Right renal pelvis (tissue), 4 donors: ENCODE measurements at places on chromosomes 16 and 17. TPM values are rescaled to one million over a fixed set of nuclear protein-coding genes. Genes with fewer than 3 reads are reported as not detected.

DNA sequence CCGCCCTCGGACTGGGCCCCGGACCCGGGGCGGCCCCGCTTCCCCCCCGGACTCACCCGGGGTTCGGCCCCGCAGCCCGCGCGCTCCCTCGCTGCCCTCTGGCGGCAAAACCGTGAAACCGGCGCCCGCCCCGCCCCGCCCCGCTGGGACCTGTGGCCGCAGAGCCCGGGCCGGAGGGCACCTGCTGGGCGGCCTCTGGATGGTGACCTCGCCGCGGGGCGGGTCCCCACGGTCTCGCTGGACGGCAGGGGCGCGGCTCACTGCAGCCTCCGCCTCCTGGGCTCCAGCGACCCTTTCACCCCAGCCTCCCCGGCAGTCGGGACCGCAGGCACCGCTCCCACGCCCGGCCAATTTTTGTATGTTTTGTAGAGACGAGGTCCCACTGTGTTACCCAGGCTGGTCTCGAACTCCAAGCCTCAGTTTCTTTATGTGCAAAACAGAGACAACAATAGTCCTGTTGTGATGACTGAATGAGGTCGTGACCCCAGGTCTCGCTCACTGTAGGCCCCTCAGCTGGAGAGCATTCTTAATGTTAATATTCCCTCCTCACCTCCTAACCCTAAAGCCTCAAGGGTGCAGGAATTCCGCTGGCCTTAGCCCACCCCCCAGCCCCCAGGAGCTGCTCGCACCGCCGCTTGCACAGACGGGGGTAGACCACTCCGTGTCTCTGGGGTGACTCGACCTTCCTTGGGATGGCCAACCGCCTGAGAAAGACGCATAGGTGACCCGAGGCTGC, 33.7 kb upstream of the RPH3AL start:
- DNase-seq: no peak

DNA sequence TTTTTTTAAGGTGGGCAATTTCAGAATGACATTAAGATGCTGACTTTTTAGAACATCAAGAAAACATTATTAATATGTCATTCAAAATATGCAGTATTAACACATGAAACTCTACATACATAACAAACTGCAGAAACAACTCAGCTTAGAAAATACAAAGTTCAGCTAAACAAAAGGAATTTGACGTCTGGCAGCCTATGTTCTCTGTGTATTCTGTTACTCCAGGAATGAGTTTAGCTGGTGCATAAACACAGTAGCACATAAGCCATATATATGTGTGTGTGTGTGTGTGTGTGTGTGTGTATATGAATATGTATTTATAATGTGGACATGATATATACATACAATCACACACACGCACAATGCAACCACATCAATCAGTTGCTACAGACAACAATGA, 413.5 kb upstream of the PSMD7 start:
- DNase-seq: no peak

SLC16A11 gene
- 0.54 TPM for polyA plus RNA-seq

DNA sequence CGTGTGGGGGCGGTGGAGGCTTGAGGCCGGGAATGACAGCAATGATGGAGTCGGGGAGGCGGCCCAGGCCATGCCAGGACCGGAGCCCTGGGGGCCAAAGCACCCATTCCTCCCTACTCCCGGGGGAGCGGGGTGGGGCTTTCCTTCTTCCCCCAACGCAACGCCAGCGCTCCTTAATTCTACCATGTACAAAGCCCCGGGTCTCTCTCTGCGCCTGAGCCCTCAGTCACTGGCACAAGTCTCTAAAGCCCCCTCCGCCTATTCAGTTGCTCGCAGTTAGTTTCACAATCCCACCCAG, 245 bp upstream of the RNF227 start:
- DNase-seq: no peak

- DNase-seq: peak; percentile 76
These were observed at the start of gene MLST8 for GRCh38 chr16:2205104-2205966. TSS of gene MLST8 (plus strand) at chr16:2205454. CDS start at chr16:2206086, 632 bp downstream.

DNA sequence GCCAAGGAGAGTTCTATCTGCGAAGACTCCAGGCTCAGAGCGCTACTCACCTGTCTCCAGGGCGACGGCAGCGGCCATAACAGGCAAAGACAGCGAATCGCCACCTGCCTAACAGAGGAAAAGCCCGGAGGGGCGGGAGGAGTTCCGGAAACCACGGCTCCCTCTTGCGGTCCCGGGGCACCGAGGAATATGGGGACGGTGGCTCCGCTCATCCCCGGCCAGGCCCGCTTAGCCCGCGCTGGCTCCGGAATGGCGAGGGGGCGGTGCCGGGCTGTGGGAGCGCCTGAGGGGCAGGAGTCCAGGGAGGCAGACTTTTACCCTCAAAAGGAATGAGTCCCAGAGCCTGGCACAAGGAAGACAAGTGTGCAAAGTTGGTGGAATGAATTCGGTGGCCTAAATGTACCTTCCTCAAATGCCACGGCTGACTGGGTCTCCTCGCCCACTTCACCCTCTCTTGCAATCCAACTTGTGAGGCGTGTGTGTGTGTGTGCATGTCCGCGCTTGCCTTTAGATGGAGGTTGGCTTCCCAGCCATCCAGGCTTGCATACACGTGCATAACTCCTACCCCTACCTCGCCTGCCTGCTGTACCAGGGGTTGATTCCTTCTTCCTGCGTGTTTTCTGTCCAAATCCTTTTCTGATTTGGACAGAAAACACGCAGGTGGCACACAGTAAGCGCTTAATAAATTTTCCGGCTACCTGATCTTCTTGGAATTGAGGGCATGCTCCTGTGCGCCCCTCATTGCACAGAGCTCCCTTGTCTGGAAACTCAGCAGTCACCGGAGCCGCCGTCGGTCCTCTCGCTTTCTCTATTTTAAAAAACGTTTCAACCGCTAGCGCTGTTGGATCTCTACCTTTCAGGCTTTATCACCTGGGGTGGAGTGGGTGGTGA, 3.5 kb downstream of the C17orf100 start:
- DNase-seq: no peak

DNA sequence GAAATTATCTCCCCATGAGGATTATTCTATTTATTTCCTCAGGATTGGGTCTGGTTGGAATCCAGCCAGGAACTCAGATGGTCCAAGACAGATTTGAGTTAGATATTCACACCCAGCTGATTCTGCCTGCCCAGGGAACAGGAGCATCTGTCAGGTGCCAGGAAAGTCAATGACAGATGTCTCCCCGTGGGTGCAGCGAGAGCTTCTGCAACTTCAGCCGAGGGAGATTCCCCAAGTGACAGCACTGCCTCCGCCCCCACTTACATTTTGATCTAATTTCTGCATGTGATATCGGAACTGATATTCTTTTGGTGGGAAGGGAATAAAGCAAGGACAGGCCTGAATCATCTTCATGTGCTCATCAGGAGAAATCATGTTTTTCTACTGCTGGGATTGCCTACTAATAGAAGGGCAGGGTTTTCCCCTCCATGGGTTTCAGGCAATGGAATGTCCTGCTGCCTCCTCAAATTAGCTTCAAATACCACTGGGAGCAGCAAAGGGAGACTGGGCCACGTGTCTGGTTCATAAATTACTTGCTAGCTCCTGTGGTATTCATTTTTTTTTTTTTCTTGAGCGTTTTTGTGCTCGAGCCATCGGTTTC, 15.7 kb upstream of the DHX8 start:
- no peak for DNase-seq

- no peak for DNase-seq
These were observed 17.4 kb upstream of the INPP5K start for GRCh38 chr17:1533661-1534325.

QRICH2 gene
- 5.1 TPM for polyA plus RNA-seq

GINS2 gene
- polyA plus RNA-seq: 22.7 TPM

DNA sequence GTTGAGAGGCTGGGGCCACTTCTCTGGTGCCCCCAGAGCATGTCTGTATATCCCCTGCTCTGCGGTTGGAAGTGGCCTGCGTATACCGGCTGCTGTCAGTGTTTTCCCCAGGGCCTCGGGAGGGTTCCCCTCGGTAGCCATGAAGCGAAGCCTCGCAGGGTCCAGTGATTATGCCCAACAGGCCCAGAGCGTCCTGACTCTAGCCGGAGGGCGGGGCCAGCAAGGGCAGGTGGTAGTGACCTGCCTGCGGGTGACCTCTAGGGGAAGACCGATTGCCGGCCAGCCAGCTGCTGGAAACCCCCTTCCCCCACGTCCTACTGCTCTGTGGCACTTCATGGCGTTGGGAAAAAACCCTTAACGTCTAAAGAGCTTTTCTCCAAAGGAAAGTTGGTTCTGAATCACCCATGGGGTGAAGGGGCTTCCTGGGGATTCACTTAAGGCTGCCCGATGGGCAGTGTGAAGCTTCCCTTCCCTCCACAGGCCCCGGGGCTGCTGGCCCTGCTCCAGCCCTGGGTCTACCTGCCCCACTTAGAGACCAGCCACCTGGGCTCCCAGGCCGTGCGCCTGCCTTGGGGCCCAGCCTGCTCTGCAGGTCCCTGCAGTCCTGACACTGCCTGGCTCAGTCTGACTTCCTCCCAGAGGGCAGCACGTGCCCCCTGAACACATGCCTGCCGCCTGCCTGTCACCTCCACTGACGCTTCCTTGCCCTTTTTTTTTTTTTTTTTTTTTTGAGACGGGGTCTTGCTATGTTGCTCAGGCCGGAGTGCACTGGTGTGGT, 72.8 kb downstream of the SOCS1 start:
- DNase-seq: no peak

- no peak for DNase-seq
These were observed 83.0 kb downstream of the ANKRD11 start for GRCh38 chr16:89407282-89407924.

NLRC3 gene
- 2.2 TPM for polyA plus RNA-seq

HSDL1 gene
- 38.7 TPM for polyA plus RNA-seq

RCVRN gene
- polyA plus RNA-seq: 0.29 TPM

NHERF2 gene
- polyA plus RNA-seq: 121 TPM

NPIPA5 gene
- 29.8 TPM for polyA plus RNA-seq

GRCh38 chr17:8161289-8162232, 1.2 kb downstream of the VAMP2 start:
- DNase-seq: no peak

DNA sequence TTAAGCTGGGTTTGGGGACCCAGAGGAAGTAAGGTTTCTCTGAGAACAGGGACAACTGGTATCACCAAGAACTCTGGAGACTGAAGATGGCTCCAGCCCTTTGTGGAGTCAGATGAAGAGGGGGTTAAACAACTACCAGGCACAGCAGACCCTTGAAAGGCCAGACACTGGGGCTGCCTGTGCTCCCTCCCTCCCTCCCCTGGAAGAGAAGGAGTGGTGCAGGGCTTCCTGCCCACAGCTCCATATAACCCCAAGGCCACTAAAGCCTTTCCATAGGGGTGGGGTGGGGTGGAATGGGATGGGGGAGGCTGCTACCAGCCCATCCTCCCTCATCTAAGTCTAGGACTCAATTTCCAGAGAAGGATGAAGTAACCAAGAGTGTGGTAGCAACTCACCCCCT, 66.7 kb downstream of the CCDC182 start:
- no peak for DNase-seq

- DNase-seq: no peak
These were observed 153.6 kb downstream of the C16orf95 start for GRCh38 chr16:87163637-87164036.

P2RX1 gene
- polyA plus RNA-seq: 1.0 TPM

DNA sequence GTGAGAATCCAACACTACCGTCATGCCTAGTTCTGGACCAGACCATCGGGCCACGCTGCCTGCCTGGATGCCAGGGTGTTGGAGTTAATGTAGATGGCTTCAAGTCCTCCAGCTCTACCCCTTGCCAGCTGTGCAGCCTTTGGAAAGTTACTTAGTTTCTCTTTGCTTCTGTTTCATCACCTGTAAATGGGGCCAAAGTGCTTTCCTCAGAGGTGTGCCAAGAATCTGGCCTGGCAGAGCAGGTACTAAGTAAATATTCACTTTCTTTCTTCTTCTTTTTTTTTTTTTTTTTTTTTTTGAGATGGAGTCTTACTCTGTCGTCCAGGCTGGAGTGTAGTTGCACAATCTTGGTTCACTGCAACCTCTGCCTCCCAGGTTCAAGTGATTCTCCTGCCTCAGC, 159.5 kb upstream of the RPL38 start:
- DNase-seq: no peak

GRCh38 chr17:9284884-9285283, 263.6 kb downstream of the NTN1 start:
- no peak for DNase-seq

DNA sequence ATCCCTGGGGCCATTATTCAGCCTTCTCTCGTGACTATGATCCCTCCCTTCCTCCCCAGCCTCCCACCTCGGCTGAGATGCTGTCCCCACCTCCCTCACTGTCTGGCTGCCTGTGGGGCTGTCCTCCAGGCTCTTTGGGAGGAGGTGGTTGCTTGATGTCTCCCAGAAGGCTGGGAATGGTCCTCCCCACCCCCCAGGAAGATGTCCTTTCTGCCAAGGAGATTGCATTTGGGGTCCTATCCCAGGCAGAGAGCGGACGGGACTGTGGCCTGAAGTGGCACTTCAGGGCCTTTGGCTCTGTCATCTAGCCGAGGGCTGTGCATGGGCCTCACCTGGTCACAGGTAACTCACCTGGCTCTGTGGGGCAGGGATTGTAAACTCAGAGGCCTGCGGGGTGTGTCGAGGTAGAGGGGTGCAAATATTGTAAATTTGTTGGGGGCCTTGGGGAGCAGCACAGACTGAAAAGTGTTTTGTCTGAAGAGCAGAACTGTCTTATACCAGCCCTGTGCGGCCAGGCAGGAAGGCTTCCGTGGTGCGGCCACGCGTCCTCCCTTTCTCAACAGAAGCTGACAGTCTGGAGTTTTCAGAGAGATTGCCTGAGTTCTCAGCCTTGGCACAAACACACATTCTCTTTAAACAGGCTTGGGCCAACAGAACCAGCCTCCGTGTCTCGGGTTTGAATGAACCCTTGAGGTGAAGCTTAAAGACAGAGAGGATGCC, 177.9 kb downstream of the SEC14L1 start:
- DNase-seq: no peak

C16orf96 gene
- polyA plus RNA-seq: 0.17 TPM

DNA sequence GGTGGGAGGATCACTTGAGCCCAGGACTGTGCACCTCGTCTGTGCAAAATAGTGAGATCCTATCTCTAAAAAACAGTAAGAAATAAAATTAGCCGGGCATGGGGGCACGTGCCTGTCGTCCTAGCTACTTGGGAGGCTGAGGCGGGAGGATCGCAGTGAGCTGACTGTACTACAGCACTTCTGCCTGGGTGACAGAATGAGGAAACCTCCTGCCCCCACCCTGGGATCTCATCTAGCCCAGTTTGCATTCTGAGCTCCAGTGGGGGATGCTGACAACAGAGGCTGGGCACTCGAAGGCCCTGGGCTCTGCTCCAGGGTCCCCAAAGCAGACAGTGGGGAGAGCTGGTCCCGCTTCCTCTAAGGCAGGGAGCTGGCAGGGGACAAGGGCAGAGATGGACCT, 7.1 kb downstream of the NAGPA start:
- DNase-seq: no peak

NPIPB13 gene
- 3.5 TPM for polyA plus RNA-seq

- DNase-seq: no peak
These were observed 877.4 kb upstream of the GOT2 start for GRCh38 chr16:59611556-59611955.

CCDC200 gene
- polyA plus RNA-seq: 6.2 TPM
